ENCODE measurements at places on chromosomes 2 and 18.

DNA sequence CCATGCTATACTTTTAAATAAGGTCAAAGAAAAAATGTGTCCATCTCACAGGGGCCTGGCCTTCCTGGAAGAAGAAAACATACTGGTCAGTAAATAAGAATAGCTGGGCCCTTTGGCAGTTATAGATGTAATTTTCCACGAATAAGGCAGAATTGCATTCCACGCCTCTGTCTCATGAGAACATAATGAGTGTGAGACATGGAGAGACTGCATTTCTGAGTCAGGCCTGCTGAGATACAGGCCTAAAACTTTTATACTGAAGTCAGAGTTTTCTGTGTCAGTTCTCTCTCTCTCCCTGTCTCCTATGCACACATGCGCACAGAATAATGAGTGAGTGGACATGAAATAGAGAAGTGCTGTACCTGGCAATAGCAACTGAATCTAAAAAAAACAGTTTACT is 20.4 kb upstream of the IL1R1 start:
- DNase-seq, result no peak

GRCh38 chr2:595831-596592 is 81.2 kb downstream of the TMEM18 start:
- DNase-seq, result peak; percentile 14

DNA sequence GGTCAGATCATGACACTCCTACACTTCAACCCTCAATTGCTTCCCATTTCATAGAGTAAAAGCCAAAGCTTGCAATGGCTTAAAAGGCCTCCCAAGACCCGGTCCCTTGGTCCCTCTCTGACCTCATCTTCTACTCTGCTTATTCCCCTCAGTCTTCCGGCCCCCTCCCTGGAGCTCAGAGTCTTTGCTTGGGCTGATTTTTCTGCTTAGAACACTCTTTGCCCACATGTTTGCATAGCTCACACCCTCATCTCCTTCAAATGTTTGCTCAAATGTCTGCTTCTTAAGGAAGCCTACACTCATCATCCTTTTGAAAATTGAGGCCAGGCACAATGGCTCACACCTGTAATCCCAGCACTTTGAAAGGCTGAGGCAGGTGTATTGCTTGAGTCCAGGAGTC is 65.6 kb upstream of the CAPN13 start:
- no peak for DNase-seq

DNA sequence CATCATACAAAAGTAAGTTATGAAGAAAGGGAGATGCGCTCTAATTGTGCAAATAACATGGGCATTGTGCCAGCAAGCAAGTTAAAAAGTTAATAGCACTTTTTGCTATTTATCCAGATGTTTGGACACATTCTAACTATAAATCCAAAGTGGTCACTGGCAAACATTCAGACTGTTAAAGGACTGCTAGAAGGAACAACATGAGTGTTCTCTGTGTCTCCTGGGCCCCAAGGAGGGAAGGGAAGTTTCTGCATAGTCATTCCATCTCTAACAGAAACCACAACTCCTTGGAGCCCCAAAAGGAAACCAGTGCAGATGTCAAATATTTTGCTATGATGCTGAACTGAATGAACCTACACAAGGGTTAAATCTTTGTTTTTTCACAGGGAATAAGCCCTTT is 213.3 kb upstream of the HNRNPA3 start:
- DNase-seq, result no peak

DNA sequence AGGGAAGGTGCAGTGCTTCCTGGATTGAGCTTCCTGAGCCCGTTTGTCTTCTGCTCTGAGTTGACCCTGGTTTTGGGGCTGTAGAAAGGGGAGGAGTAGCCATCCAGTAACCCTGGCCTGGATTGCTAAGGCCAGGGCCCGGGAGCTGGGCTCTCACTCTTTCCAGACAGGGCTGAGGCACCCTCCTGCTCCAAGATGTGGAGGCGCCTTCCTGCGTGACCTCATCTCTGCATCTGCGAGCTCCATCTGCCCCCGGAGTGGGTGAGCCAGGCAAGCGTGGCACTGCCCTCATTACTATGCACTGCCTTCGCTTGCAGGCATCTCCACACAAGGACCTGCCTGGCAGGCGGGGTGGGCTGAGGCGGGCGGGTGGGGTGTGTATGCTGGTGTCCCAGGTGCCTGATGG is 58.0 kb downstream of the RAB31 start:
- DNase-seq, result no peak

DNA sequence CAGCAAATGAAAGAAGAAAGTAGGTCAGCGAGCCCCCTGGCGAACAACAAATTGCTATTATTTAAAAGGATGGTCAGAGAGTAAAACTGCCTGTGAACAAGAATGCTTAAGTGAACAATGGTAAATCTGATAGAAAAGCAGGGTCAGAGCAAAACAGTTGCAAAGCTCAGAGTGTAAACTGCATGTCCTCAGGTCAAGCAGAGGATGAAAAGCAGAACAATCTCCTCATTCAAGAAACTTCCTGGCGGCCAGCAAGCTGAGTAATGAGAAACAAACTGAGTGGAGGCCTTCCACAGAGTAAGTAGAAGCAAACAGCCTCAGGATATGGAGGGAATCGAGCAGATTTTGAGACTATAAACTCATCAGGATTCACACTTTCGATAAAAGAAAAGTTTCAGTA is 117.9 kb downstream of the PPP1R1C start:
- no peak for DNase-seq

DNA sequence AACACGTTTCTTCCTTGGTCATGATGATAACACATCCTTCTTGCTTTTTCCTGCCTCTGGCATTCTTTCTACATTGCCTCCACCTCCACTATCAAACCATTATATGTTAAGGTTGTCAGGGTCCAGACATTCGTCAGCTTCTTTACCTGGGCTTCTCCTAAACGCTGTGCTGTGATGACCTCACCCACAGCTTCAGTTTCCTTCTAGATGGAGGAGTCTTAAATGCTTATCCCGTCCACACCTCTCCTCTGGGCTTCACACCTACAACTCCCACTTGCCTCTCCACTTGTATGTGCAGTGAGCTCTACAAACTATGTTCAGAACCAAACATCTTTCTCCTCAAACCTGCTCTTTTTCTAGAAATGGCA is 666 bp upstream of the STAT1 start:
- no peak for DNase-seq

GRCh38 chr2:218010140-218010983 is 7.6 kb upstream of the TNS1 start:
- DNase-seq, result peak; percentile 48

DNA sequence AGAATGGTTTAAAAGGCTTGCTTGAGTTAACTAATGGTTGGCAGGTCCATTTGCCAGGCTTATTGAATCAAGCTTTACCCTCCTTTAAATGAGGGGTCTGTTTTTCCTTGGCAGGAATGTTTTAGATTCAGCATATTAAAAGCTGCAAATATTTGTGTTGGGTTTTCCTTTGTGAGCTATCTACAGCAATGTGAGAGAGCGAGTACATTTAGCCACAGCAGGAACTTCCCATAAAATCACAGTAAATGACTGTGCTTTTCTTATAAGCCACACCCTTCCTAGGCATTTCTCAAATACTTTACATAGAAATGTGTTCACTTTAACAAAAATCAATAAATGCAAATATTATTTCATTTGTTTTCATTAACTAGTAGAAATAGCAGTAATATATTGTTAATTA is 23.9 kb downstream of the CALCRL start:
- no peak for DNase-seq

GRCh38 chr2:207480521-207481040 is 49.2 kb upstream of the CREB1 start:
- no peak for DNase-seq

GRCh38 chr2:45874344-45874743 is 222.9 kb downstream of the PRKCE start:
- DNase-seq, result no peak

DNA sequence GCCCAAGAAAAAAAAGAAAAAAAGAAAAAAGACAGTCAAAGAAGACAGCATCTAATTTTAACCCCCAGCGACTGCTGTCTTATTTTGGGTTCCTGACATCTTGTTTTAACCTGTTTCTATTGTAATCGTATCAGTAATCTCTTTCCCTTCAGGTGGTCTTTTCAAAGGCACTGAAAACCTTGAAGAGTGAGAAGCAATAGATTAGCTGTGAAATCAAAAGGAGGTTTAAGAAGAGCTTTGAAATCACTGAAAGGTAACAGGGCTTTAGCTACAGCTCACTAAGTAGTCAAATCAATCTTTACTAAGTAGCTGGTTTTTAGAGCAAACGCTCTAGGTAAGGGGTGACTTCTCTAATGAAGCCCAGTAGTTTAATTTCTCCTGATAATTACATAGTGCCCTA is 5.4 kb upstream of the TANC1 start:
- DNase-seq, result no peak

DNA sequence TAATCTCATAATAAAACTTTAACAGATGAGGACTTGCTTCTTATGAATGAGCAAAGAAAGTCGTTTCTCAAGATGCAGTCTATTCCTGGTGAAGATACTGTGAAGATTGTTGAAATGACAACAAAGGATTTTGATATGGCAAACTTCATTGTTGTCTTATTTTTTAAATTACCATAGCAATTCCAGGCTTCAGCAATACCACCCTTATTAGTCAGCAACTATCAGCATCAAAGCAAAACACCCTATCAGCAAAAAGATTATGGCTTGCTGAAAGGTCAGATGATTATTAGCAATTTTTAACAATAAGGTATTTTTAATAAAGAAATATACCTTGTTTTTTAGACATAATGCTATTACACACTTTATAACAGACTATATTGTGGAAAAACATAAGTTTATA is 88.3 kb downstream of the COL5A2 start:
- DNase-seq, result no peak

DNA sequence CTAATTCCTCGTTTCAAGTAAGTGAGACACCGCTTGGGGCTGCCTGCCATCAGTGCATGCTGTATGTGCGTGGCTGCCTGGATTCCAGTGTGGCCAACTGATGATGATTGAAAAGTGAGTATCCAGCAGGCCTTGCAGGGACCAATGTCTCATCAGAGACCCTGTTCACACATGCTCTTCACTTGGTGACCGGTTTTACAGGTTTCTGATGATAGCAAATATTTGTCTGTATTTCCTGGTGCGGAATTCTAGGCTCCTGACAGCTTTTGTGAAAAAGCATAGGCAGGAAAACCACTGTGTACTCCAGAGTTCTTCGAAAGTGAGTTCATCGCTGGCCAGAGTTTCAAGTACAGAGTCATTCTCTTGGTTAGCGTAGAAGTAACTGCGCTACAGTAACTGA is 13.8 kb upstream of the YWHAQ start:
- no peak for DNase-seq

- peak; percentile 17 for DNase-seq
Observed at GRCh38 chr2:70716131-70716743, 51.8 kb downstream of the ADD2 start.

GRCh38 chr2:30936977-30937376 is 129.7 kb upstream of the CAPN13 start:
- no peak for DNase-seq

DNA sequence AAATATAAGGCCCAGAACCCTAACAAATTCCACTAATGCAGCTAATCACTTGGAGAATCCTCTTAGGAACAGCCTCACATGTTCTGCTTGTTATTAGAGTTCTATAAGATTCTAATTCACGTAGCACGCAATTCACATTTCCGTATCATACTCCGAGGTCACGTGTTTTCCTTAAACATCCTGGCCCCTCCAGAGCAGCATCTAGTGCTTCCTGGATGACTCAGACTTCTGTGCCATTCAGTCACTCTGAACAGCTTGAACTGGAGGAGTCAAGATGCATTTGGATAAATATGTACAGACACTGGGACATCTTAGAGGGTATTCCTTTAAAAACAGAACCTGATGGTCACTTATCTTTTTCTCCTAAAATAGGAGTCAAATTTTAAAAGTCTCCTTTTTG is 156.5 kb downstream of the MYO5B start:
- no peak for DNase-seq

- no peak for DNase-seq
Observed at GRCh38 chr2:195406886-195407603, 250.0 kb upstream of the SLC39A10 start.

DNA sequence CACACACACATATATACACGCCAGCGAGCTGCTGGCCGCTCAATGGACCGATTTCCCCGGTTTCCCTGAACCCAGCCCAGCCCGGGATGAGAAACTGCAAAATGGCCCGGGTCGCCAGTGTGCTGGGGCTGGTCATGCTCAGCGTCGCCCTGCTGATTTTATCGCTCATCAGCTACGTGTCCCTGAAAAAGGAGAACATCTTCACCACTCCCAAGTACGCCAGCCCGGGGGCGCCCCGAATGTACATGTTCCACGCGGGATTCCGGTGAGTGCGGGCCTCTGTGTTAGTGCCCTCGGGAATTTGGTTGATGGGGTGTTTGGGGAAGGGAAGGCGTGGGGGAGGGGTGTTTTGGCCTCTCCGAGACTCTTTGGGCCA is 392 bp downstream of the ST8SIA3 start:
- no peak for DNase-seq

DNA sequence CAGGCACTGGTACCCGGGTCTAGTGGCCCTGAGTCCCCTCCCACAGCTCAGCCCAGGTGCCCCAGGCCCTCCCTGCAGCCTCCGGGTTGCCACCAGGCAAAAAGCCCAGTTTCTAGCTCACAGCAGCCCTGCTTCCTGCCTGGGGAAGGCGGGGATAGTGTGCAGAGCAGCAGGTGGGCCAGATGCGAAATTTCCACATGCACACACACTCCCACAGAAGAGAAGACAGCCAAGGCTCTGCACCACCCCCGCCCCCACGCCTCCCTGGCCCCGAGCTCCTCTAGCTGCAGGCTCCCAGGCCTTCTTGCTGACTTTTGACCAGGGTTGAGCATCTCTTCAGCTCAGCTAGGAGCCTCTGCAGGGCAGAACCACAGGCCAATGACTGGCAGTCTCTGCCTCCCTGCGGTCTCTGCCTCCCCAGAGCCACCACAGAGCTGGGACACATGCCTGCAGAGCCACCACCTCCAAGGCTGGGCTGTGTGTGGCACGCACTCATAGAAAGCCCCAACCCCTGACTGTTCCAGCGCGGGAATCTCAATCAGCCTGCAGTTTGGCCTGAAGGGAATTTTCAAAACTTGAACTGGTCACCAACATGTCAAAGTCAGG is 7.2 kb downstream of the SLC66A2 start:
- DNase-seq, result peak; percentile 50

- no peak for DNase-seq
Observed at GRCh38 chr2:224379986-224380385, 21.9 kb downstream of the FAM124B start.

GRCh38 chr18:21815101-21815500 is 74.5 kb downstream of the MIB1 start:
- no peak for DNase-seq

- DNase-seq, result no peak
Observed at GRCh38 chr18:21663578-21663977, 41.0 kb downstream of the ABHD3 start.

DNA sequence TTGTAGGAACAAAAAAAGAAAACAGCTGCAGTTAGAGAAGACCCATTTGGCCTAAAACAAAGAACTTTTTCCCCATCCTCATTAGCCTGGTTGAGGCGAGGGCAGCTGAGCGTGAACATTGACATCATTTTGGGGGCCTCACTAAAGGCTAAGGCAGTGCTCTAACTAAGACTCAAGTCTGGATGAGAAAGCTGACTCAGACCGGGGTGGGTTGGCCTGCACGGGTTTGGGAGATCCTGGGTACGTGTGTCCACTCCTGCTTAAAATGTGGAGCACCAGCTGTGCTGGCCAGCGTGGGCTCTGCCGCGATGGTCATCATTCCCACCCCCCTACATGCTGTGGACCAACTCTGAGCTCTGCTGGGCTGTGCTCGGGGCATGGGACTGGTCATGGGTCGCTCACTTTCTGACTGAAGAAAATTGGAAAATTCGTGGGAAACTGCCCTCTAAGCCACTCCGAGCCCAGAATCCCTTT is 86.0 kb upstream of the TMEM247 start:
- DNase-seq, result no peak
